ENCODE measurements at places on chromosomes 16 and 17.

DNA sequence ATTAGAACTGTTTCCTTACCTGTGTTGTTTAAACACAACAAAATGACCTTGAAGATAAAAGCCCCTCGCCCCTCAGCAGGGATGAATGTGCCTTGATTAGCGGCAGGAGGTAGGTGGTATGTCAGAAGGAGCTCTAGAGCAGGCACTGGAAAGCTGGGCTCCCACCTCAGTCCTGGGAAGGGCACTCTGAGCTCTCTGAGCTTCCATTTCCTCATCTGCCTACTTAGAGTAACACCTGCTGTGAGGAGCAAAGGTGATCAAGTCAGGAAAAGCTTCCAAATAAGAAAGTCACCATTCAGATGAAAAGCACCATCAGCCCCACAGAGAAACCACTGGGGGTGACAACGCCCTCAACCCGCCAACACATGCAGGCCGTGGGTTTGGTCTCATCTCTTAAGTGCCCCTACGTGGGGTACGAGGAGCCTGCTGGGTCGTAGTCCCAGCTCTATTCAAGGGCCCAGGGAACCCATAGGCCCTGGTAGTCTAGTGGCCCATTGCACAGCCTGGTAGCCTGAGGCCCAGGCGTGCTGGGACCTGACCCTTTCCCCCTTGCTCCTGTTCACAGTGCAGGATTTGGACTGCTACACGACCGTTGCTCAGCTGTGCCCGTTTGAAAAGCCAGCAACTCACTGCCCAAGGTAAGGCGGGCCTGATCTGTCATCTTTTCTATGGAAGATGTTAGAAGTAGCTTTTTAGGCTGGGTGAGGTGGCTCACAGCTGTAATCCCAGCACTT is 57.3 kb downstream of the CRISPLD2 start:
- DNase-seq: no peak

GRCh38 chr17:7972131-7972785 is 30.2 kb upstream of the GUCY2D start:
- no peak for DNase-seq

DNA sequence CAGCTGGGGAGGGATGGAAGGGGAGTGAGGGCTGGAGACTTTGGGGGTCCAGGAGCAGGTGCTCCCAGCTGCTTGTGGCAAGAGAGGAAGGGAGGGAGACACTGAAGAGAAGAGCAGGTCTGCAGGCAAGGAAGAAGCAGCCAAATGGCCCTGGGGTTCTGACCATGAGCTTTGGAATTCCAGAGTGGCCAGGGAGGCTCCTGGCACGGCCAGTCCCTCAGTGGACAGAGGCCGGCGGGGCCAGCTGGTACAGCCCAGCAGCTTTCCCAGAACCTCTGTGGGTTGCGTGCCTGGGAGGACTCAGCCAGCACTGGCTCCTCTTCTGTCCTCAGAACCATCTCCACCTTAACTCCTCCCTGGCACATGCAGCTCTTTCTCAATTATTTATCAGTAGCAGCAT is 233.0 kb downstream of the MSI2 start:
- DNase-seq: no peak

DNA sequence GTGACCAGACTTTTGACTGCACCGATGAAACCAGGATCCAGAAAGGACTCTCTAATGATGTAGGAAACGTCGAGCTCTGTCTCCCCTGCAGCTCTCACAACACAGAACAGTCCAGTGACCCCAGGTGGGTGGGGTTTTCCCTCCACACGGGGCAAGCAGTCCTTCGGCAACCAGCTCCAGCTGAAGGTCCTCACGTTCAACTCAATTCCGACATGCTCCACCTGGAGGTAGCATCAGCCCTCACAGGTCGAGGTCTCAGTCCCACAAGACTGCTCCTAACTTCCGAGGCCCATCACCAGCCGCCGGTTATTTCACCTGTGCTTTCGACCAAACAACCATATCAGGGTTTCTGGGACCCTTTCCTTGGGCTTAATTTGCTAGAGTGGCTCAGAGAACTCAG is 28.2 kb downstream of the ITGAE start:
- no peak for DNase-seq

- DNase-seq: no peak
Measured at GRCh38 chr16:79769270-79769927, 168.9 kb upstream of the MAF start.

- no peak for DNase-seq
Measured at GRCh38 chr17:17511293-17511741, 15.1 kb upstream of the RASD1 start.

- no peak for DNase-seq
Measured at GRCh38 chr17:30170415-30170987, 53.9 kb downstream of the NSRP1 start.

DNA sequence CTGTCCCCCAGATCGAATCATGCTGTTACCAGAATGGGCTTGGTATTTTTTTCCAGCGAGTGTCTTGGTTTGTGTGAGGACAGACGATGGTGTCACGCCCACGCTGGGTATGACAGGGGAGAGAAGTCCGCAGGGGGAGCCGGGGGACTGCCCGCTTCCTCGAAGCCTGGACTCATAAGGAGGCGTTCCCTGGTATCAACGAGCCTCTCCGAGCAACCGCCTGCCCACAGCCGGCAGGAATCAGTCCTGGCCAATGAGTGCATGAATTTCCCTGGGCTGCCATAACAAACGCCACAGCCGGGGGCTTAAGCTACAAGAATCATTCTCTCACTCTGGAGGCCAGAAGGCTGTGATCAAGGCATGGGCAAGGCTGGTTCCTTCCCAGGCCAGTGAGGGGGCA is 26.1 kb upstream of the JPH3 start:
- no peak for DNase-seq

DNA sequence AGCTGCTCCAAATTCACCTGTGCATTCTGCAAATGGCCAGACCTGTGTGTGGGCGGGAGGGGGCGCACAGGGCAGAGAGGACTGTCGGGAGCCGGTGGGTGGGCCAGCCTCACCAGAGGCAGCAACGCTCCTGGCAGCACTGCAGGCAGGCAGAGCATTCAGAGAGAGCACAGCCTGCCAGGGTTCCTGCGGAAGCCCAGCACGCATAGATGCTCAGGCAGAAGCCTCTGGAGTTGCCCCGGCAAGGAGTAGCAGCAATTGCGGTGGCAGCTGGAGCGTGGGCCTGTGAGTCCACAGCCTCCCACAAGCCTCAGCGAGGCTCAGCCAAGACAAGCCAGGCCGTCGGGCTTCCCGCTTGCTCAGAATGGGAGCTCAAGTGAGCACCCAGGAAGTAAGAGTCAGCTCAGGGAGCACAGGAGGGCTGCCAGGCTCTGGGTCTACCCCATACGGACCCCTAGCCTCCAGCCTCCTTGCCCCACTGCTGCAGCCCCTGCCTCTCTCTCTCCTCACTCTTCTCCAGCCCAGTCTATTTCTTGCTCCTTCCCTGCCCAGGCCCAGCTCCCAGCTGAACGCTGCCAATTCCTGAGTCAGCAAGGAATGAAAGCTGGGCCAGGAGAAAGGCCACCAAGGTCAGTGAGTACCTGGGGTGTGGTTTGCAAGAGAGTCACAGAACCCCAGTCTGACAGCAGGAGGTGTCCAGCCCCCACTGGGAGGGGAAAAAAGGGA is 9.6 kb downstream of the EMC6 start:
- no peak for DNase-seq

GRCh38 chr16:397736-398332 is 835 bp downstream of the NME4 start:
- DNase-seq: no peak

DNA sequence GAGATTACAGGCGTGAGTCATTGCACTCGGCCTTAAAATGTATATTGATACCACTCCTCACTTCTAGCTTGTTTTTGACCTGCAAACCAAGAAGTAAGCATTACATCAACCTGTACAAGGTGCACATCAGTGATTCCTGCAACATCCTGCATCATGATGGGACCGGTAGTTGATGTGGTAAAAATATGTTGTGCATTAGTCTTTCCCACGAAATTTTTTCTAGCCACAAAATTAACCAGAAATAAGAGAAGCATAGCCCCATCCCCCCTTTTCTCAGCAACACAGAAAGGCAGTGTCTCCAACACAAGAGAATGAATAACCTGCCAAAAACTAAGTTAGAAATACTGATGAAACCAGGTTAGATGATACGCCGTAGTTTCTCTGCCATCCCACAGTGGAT is 21.1 kb upstream of the NSMCE1 start:
- DNase-seq: no peak

- no peak for DNase-seq
Measured at GRCh38 chr17:13476720-13477119, 125.0 kb downstream of the HS3ST3A1 start.

- no peak for DNase-seq
Measured at GRCh38 chr17:17590141-17590751, 1.3 kb downstream of the PEMT start.

DNA sequence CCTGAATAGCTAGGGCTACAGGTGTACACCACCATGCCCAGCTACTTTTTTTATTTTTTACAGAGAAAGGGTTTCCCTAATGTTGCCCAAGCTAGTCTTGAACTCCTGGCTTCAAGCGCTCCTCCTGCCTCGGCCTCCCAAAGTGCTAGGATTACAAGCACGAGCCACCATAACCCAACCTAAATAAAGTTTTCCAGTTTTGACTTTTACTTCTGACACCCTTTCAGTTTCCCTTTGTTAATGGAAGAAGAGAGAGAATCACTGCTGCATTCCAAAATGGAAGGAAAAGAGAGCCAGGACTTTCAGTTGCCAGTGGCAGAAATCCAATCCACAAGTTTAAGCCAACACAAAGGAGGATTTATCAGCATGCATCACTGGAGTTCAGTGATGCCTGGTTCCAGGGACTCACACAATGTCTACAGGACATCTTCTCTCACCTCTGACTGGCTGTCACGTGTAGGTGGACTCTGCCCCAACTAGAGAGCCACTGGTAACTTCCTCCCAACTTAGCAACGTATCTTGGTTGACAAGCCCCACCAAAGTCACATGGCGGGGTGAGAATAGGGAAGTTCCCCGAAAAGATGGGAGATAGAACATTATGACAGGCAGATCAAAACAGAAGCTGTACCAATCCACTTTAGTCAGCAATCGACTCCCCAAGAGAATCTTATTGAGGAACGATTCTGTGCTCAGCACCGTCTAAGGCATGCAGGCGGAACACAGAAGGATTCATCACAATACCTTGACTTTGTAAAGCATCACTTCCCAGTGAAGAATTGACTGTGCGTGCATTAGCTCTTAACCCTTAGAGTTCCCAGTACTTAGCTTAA is 46.5 kb downstream of the GAS7 start:
- no peak for DNase-seq

GRCh38 chr17:81388091-81388611 is 7.1 kb upstream of the BAHCC1 start:
- no peak for DNase-seq

DNA sequence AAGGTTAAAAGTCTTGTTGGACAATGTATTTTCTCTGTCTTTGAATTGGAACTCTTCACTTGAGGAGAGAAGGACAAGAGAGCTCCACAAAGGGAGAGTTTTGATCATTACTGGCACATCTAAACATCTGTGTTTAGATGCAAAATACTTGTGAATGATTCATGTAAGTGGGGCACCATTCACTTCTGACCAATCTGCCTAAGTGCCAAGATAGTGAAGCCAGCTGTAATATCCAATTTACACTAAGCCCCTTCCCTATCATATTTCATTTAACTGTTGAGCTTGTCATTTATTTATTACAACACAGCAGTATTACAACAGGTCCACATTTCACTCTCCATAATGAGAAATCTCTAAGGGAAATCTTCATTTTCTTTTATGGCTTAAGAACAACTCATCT is 832.3 kb upstream of the GOT2 start:
- DNase-seq: no peak

DNA sequence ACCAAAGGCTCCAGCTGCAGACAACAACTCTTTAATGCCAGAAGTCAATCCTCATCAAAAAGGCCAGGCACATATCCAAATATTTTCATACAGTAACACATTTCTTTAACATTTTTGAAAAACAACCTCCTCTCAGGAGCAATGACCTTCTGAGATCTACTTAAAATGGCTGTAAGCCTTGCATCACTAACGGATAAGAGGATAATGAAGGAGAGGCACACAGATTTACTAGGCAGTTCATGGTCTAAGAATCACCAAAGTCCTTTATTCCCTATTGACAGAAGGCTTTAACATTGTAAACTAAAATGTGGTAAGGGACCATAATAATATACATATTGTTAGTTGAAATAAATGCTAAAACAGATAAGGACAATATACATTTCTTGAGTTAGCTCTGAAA is 114.7 kb downstream of the USP32 start:
- no peak for DNase-seq

DNA sequence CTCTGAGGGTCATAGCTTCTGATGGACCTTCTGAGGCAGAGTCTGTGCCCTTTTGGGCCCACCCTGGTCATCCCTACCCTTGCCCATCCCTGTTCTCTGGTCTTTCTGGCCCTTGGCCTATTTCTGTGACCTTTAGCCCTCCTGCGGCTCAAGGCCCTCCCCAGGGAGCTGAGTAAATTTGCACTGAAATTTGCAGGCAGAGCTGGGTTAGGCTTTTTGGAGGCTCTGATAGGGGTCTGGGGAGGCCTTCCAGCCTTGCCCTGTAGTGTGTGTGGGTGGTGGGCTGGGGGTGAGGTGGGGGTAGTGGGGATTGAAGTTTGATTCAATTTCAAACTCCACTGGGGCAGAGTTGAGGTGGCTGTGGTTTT is 17.8 kb downstream of the RARA start:
- no peak for DNase-seq

DNA sequence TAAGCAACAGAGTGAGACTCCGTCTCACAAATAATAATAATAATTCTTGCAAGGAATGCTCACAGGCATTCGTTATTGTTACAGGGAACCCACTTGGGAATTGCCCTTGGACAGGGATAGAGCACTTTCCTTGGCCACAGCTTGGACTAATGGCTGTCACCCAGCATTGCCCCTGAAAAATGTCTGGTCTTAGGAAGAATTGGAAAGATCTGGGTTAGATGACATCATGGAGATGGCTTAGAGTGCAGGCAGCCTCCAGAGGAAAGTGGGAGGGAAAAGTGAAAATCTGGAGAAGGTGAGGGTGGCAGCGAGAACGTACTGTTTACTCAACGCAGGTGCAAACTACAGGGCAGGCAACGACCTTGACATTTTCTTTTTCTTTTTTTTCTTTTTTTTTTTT is 59.3 kb upstream of the MRTFB start:
- no peak for DNase-seq

- no peak for DNase-seq
Measured at GRCh38 chr17:61444831-61445230, 7.4 kb upstream of the TBX4 start.

GRCh38 chr16:27483624-27484023 is 66.1 kb downstream of the GTF3C1 start:
- no peak for DNase-seq

- DNase-seq: no peak
Measured at GRCh38 chr17:58344791-58345157, 7.2 kb downstream of the SUPT4H1 start.

DNA sequence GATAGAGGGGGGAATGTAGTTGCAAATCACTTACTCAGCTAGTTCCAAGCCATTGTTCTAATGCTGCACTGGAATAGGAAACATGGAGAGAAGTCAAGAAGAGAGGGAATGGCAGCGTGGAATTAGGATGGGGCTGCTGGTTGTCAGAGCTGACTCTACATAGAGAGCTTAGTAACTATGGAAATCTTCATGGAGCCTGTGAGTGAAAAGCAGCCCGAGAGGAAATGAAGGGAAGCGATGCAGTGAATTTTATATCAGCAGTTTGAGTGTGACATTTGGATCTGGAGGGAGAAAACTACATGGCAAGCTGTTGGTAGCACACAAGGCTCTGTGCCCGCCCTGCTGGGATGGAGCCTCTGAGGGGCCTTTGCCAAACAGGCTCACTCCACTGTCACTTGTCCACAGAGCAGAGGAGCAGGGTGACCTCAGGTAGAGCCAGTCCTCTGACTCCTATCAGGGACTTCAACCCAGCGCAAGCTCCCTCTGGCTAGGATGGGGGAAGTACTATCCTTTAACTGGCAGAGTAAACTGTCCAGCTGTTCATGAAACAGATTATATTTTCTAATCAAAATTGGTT is 27.9 kb upstream of the PMFBP1 start:
- DNase-seq: no peak
